ENCODE measurements at places on chromosomes 13 and 19.

DNA sequence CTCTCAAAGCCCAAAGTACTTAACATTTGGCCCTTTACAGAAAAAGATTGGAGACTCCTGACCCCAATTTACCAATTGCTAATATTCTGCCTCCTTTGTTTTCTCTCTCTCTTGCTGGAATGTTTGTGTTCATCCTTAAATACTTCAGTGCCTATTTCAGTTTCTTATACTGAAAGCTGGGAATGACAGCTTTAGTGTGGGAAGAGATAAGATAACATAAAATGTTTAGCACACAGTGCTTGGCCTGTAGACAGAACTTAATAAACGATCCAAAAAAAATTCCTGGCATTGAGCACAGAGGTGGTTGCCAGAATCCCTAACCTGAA, 3.0 kb upstream of the PLEKHF1 start:
- no peak for DNase-seq

- no peak for DNase-seq
These were observed 13.2 kb downstream of the DHX34 start for GRCh38 chr19:47362321-47362720.

DNA sequence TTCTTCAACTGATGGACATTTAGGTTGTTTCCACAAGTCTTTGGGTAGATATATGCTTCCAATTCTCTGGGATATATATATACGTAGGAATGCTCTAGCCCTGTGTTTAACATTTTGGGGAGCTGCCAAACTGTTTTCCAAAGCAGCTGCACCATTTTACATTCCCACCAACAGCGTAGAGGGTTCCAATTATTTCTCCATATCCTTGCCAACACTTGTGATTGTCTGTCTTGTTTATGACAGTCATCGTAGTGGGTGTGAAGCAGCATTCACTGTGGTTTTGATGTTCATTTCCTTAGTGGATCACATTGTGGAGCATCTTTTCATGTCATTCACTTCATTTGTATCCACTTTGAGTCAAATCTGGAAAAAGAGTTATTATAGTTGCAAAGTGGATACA, 4.7 kb upstream of the CBLC start:
- no peak for DNase-seq

DNA sequence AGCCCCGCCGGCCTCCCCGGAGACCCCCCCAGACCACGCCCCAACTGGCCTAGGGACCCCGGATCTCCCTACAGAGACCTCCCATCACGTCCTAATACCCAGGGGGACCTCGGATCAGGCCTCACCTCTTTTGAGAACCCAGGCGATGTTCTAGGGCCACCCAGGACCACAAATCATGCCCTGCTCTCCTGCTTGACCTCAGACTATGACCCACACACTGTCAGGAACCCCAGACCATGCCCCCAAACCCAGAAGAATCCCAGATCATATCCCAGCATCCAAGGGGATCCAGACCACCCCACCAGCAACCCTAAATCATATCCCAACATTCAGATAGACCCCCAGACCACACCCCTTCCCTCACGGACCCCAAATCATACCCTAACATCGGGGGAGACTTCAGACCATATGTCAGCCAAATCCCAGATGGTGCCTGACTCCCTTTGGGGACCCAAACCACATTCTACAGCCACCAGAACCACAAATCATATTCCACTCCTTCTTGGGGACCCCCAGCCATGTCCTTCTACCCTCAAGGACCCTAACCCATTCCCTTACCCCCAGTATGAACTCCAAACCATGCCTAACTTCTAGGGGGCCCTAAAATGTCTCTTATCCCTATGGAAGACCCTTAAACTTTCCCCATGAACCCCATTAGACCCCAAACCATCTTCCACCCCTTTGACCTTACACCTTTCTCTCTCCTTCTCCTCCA, 611 bp upstream of the LRFN1 start:
- DNase-seq = no peak

DNA sequence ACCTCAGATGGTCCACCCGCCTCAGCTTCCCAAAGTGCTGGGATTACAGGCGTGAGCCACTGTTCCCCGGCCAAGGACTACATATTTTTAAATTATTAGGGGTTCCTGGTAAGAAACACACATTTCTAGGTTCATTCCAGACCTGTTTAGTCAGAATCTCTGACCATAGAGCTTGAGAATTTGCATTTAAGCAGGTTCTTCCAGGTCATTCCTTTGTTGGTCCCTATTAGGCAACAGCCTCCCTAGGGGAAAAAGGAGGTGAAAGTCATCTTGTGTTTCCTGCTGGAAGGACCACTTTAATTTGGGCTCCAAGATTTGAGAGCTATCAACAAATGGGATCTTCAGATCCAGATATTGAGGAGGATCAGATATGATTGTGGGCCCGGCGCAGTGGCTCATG, 16.3 kb downstream of the S1PR2 start:
- no peak for DNase-seq

GRCh38 chr13:39952249-39953233, 297.1 kb downstream of the COG6 start:
- DNase-seq = no peak

GRCh38 chr13:99228737-99229691, 28.4 kb downstream of the UBAC2 start:
- DNase-seq = no peak

Measured in NCI-H510A treated with DMSO at 0.1 percent for 48 hours (cell line).